HL-60 (cell line): ENCODE measurements at places on chromosomes 13 and 19.
A peak's percentile ranks its signal among the peaks of the same experiment; 100 is the strongest.

- DNase-seq, result peak; percentile 87
Observed at GRCh38 chr19:48249502-48250014, 6.2 kb downstream of the CARD8 start.

- no peak for DNase-seq
Observed at GRCh38 chr19:46715620-46715974, 1.3 kb downstream of the PRKD2 start.

DNA sequence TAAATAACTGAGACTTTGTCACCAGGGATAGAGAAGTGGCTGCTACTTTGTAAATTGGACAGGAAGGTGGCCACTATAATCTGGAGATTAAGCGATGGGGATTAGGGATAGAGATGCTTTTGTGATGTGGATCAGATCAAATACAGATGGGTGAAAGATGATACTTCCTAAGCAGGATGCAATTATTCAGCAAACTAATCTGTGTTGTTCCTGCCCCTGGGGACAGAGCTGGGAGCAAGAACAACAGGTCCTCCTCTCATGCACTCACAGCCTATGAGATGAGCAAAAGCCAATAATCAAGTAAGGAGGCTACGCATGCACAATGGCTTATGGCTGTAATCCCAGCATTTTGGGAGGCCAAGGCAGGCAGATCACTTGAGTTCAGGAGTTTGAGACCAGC lies 4.6 kb downstream of the RGL3 start:
- DNase-seq, result no peak

- no peak for DNase-seq
Observed at GRCh38 chr13:43119206-43119605, 95.8 kb downstream of the DNAJC15 start.

DNA sequence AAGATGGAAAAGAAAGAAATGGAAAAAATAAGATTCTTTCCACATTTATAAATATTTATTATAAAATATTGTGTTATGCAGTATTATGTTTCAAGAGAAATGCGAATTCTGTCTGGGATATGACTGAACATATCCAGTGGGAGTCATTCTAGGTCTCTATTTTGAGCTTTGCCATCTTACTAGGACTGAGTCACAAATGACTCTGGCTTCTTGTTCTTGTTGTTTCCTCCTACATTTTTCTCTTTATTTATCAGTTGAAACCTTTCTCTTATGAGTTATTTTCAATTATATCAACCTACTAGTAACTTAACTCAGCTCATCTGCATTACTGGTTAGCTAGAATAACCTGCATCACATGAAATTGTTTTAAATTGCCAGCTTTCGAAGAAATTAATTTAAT lies 1247.3 kb downstream of the SLITRK1 start:
- no peak for DNase-seq

GRCh38 chr19:28309070-28309469 lies 903.9 kb downstream of the UQCRFS1 start:
- no peak for DNase-seq

DNA sequence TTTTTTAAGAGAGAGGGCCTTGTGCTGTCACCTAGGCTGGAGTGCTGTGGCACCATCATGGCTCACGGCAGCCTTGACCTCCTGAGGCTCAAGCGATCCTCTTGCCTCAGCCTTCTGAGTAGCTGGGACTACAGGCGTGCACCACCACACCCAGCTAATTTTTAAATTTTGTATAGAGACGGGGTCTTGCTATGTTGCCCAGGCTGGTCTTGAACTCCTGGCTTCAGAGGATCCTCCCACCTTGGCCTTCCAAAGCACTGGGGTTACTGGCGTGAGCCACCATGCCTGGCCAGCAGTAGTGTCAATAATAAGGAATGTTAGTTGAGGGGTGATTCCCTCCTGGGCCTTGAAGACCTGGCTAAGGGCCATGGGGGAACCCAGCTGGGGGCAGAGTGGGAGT lies 23.6 kb downstream of the MAST3 start:
- DNase-seq, result no peak

DNA sequence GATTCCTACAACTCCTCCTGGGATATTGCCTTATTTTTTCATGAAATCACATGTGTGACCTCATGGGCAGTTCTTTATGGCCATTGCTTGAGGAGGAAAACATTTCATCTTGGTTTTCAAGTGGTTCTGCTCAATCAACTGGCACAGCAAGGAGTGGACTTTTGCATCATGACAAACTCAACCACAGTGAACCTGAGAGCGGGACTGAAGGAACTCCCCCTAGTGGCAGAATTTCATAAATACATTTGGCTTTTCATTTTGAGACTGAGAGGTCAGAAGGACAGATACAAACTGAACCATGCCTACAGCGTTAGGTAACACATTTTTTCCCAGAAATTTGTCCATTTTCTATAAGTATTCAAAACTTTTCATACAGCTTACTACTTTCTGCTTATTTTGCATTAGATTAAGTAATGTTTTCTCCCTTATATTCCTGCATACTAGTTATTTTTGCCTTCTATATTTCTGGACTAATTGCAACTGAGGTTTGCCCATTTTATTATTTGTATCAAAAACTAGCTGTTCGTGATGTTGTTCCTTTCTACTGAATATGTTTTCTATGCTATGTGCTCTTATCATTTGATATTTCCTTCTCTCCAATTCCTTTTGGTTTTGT lies 13.4 kb upstream of the SIGLEC12 start:
- DNase-seq, result peak; percentile 56

GRCh38 chr13:79776531-79777295 lies 295.8 kb downstream of the NDFIP2 start:
- peak; percentile 14 for DNase-seq

DNA sequence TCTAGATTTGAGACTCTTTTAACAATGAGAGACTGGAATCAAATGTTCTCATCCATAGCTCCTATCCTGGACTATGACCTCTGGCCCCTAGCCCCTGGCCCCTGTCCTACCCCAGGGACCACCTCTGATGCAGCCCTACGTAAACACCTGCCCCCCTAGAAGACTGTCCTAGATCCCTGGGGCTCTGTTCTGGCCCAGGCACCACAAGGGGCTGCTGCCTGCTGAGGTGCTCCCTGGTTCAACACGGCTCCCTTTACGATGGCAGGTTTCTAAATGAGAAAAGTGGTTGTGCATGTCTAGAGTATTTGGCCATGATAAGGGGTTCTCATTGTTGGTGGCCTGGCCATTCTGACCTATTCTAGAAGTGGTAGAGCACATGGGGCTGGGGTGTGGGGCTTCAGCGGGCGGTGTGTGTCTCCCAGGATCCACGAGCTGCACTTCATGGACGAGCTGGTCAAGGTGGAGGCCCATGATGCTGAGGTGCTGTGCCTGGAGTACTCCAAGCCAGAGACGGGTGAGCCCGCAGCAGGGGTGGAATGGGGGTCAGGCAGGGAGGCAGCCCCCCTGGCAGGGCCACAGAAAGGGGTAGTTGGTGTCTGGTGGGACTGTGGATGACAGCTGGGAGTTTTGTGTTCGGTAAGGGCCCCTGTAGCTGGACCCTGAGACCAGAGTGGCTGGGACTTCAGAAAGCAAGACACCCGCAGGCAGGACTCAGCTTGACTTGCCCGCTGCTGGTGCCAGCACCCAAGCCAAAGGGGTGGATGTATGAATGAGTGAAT lies 26.5 kb upstream of the OVOL3 start:
- DNase-seq, result no peak

GRCh38 chr13:51542346-51543242 lies 41.7 kb upstream of the WDFY2 start:
- no peak for DNase-seq

DNA sequence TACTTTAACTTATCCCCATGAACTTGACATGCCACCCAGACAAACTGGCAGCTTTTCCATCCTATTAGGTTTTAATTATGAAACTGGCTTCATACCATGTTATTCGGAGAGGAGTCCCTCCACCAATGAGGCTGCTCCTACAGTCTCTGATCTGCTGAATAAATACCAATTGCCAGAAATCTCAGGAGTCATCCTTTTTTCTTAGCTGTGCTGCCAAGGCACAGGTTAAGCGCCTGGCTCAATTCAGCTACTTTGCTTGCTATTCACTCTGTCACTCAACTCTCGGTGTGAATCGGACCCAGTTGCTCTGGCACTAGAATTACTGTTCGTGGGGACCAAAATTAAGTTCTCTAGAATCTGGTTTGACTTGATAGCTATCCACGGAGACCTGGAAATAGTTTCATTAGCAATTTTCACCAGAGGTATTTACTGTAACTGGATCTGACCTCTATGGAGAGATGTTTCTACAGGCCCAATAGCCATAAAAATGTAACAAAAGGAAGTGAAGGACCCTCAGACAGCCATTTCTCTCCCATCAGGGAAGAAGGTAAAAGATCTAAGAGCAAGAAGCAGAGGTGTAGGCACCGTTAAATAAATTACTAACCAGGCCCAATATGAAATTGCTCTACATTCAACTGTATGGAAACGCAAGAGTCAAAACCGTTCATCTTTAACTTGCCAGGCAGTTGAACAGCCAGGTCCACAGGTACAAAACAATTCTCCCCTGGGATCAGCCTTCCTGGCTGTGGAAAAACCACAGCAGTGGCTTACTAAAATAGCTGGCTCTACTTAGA lies 5.4 kb downstream of the ZC3H4 start:
- DNase-seq, result no peak

DNA sequence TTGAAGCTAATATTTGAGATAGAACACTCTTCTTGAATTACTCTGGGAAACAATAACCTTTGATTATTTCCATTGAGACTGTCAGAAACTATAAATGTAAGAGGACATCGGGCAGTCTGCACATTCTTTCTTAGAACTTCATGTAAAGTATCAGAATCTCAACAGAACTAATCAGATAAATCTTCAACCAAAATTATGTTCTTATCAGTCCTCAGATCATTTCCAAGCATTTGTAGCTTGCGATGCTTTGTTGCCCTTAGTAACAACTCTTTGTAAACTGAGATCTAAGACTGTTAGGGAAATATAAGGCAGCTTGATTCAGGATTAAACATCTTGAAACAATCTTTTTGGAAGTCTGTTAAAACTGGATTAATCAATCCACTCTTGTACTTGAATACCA lies 70.3 kb downstream of the FNDC3A start:
- DNase-seq, result no peak

DNA sequence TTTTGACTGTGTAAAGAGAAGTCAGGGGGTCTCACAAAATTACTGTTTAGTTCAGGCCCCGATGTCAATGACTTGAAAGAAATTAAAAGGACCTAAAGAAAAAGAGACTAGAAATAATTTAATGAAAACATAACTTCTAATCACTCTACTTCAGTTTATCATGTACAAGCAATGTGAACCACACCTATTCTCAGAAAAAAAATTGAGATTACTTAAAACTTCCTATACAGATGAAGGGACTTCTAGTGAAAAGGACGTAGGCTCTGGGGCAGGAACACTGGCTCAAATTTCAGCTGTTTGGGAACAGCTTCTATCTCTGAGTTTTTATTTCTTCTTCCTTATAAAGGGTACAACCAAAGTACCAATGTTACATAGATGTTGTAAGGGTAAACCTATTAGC lies 38.0 kb downstream of the TPT1 start:
- DNase-seq, result no peak

- peak; percentile 73 for DNase-seq
Observed at GRCh38 chr13:79522583-79522982, 41.6 kb downstream of the NDFIP2 start.

DNA sequence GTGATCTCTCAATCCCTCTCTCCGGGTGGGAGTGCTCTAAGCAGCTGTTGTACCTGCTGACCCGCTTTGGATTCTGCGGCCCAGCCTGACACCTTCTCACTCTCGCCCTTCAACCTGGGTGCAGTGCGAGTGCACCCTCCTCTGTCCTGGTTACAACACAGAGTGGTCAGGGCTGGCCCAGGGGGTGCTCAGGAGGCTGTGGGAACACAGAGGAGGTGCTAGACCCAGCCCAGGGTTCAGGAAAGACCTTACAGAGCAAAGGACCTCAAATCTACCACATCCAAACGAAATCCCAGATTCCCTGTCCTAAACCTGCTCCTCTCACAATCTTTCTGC lies 23.7 kb downstream of the ZNF175 start:
- DNase-seq, result no peak

DNA sequence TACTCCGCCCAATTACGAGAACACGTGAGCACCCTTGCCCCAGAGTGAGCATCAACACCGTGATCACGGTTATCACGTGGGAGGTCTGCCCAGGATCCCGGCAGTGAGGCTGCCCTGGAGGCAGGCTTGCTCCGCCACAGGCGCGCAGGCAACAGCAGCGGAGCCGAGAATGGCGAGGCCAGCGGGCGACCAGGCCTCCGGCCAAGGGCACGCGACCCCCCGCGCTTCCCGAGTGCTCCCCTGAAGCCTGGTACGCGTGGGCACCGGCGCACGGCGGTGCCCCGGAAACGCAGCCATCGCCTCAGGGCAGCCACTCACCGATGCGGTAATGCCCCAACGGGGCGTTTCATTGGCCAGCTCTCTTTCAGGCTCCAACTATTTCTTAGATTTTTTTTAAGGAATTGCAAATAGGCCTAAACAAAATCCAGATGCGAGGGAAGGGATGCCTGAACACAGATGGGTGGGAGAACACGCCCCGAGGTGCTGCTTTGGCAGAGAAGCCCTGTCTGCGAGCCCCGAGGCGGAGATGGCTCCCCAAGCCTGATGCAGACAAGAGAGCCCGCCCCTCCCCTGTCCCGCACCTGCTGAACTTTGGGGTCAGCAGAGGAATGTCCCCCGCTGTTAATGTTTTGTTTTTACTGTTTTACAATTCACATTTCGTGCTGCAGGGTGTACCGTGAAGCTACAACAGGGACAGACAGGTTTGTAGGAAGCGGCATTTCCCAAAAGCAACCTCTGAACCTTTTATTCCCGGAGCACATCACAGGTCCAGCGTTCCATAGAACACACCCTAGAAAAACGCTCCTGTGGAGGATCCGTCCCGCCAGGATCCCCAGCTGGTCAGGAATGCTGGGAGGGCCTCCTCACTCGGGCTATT lies 132.7 kb downstream of the ZDHHC20 start:
- no peak for DNase-seq

DNA sequence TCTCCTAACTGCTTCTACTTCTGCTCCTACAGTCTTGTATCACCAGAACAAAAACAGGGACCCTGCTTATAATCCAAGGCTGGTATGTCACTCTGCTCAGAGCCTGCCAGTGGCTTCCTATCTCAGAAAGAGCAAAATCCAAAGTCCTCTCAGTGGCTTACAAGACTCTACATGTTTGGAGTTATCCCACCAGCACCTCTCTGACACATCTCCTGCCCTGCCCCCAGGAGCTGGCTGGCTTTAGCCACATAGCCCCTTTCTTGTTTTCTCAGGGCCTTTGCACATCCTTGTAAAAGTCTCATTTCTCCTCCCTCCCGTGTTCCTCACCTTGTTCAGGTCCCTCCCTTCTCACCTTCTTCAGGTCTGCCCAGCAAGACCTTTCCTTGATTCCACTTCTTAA lies 2.2 kb upstream of the KCTD12 start:
- no peak for DNase-seq

GRCh38 chr13:94595001-94595949 lies 677 bp downstream of the TGDS start:
- DNase-seq, result peak; percentile 66

GRCh38 chr13:33537676-33538075 lies 252.1 kb upstream of the STARD13 start:
- DNase-seq, result peak; percentile 34

GRCh38 chr13:101289764-101290163 lies 126.5 kb downstream of the NALCN start:
- no peak for DNase-seq
